ENCODE measurements at places on chromosomes 13 and 19. TPM values are rescaled to one million over a fixed set of nuclear protein-coding genes. Genes with fewer than 3 reads are reported as not detected.

The FOXO1 gene
- 51.5 TPM for polyA plus RNA-seq

The CRX gene
- not detected for polyA plus RNA-seq

The CACNG8 gene
- 0.13 TPM for polyA plus RNA-seq

The PCSK4 gene
- not detected for polyA plus RNA-seq

The ARHGAP33 gene
- polyA plus RNA-seq: 0.95 TPM

The ZIM2 gene
- polyA plus RNA-seq: 2.7 TPM

DNA sequence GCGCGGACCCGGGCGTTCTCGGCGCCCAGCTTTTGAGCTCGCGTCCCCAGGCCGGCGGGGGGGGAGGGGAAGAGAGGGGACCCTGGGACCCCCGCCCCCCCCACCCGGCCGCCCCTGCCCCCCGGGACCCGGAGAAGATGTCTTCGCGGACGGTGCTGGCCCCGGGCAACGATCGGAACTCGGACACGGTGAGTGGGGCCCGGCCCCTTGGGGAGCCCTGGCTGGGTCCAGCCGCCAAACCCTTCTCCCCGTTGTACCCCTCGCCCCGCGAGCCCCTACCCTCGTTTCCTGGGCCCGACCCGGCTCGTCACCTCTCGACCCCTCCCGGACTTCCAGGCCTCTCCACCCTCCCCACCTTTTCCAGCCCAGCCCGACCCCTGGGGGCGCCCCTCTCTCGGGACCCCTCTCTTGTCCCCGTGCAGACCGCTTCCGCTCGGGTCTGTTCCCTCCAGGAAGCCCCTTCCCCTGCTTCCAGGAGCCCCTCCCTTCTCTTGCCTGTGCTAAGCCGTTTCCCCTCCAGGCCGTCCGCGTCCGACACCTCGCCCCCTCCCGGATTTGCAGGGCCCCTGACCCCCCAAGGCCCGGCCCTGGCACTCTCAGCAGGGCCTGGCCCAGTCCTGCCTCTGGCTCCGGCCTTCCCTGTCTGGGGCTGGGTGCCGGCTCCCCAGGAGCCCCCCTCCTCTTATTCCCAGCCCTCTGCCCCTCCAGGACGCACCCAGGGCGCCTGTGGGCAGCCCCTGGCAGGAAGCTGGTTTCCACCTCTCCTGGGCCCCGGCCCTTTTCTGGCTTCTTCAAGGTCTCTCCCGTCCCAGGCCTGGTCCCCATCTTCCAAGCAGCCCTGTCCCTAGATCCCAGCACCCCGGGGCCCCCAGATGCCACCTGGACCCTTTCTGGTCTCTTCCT, 632 bp downstream of the MARK4 start:
- peak; percentile 28 for DNase-seq

DNA sequence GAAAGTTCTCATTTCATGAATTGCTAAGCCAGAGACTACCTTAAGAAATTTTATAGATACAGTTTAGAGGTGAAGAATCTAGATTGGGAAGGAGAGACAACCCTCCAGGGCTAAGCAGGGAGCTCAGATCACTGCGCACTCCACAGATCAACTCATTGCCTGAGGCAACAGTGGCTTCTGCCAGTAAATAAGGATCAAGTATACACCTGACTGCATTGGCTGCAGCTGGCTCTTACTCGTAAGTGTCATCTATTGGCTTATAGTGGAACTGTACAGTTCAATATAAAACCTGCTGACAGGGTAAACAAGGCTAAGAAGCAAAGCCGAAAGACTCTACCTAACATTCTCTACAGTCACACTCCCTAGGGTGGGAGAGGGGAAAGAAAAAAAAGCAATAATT, 18.0 kb upstream of the C1QTNF9B start:
- no peak for DNase-seq

GRCh38 chr13:111505175-111505777, 184.8 kb downstream of the TEX29 start:
- DNase-seq: no peak

GRCh38 chr13:97328222-97328790, 105.7 kb upstream of the RAP2A start:
- no peak for DNase-seq

DNA sequence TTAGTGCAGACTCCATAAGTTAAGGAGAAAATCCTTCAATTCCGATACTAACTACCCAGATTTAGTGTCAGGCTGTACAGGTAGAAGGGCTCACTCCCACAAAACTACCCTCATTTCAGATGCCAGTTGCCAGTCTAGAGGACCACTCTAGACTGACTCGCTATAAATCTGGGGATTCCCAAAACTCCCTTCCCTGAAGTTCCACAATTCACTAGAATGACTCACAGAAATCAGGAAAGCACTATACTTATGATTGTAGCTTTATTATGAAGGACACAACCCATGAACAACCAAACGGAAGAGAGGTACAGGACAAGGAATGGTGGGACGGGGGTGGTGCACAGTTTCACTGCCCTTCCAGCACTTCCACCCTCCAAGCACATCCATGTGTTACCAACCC, 321.2 kb downstream of the DIAPH3 start:
- no peak for DNase-seq

DNA sequence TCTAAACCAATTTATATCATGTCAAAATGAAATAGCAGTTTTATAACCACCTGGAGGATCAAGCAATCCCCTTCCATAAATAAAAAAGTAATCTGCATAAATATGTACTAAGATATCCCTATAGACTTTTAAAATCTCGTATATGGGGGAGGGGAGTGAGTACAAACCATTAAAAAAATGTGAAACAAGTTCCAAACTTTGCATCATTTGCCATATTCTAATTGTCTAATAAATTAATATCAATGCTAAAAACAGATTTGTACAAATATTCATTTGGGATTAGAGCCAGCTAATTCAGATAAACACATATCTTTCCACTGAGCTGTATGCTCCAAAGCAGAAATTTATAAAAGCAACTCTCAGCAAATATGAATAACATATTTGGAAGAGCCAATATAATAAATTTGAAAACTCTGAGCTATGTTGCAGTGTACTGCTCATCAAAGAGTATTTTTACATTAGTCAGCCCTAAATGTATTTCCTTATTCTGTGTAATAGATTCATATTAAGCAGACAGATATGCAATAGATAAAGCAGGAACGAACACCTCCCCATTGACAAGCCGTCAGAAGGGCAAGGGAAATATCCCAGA, 970.2 kb downstream of the EFNB2 start:
- no peak for DNase-seq

DNA sequence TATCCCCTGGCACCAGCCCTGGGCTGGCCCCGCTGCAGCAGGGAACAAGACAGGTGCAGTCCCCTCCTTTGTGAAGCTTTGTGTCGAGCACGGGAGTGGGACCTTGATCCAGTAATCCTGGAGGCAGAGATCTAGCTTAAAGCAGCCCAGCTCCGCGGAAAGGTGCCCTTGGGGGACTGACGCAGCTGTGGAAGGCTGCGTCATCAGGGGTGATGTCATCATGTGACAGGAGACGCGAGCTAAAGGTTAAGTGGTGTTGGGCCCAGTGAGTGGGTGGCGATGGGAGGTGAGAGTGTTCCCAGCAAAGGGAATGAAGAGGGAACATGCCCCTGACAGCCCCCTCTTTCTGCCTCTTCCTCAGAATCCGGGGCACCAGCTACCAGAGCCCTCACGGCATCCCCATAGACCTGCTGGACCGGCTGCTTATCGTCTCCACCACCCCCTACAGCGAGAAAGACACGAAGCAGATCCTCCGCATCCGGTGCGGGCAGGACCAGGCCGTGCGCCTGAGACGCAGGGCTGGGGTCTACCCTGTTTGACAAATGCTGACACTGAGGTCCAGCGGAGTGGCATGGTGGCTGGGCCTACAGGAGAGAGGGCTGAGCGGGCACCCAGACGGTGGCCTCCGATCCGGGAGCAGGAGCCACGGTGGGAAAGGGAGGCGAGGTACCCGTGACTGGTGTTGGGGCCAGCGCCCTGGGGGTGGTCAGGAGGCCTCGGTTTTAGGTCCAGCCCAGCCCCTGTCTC, 2.6 kb downstream of the LHB start:
- DNase-seq: no peak

DNA sequence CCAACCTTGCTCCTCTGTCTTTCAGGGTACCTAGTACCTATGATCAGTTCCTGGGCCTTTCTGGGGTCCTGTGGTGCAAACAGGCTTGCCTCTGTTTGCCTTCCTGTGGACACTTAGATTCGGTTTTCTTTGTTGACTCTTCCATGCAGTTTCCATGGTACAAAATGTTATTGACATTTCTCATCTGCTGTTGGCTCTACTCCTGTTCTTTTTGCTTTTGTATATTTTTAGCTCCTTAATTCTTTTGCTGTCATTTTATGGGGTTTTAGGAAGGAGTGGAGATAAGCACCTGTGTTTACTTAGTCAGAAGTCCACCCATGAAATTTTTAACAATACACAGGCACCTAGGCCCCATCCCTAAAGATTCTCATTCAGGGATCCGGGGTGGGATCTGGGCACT, 20.5 kb upstream of the CNMD start:
- DNase-seq: no peak

DNA sequence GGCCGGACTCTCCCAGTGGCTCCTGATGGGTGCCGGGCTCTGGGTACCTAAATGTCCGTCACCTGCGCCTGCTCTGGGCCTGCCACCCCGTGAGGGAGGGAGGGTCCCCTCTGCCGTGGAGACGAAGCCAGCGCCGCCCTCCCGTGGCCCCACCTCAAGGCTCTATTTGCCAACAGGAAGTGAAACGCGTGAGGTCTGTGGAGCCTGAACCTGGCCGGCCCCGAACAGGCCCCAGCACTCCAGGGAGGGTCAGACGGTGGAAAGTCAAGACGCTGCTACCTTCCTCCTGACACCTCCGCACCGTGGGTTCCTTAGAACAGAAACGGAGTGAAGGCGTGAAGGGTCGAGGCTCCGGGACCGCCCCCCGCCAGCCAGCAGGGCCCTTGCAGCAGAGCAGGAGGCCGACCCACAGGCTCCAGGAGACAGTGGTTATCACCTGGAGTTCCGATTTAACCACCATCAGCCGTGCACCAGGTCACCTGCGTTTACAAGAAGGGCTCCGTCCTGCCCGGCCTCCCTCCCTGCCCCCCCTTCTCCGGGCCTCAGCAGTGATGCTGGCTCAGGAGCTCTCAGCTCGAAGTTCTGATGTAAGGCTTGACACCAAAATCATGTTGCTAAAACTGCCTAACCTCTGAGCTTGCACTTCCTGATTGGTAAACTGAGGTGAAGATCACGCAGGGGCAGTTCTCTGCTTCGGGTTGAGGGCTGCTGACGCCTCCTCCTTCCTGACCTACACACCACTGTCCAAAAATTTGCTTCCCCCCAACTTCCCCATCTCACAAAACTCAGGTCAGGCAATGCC, 50.9 kb upstream of the C13orf46 start:
- DNase-seq: no peak

GRCh38 chr13:48715977-48716376, 62.2 kb downstream of the CYSLTR2 start:
- no peak for DNase-seq

DNA sequence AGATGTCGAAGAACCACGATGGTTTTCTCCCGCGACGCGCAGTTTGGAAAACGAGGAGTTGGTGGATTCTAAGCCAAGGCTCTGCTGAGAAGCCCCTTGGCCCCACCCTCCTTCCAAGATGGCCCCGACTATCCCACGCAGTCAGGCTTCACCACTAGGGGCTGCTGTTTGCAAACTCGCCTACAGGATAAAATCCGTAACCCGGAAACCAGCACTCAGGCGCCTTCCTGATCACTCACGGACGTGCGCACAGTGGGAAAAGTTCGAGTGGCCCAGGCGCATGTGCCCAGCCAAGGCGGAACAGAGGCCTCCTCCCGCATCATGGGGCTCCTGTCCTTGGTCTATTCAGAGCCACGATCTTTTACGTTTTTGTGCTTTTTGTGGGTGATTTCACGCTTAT, 19.2 kb upstream of the UQCR11 start:
- peak; percentile 60 for DNase-seq

GRCh38 chr13:51585696-51586095, 1.4 kb downstream of the WDFY2 start:
- DNase-seq: no peak

- no peak for DNase-seq
Measured at GRCh38 chr19:18663940-18664530, 19.4 kb upstream of the CRTC1 start.

GRCh38 chr19:10648360-10648759, 5.8 kb upstream of the ILF3 start:
- no peak for DNase-seq

DNA sequence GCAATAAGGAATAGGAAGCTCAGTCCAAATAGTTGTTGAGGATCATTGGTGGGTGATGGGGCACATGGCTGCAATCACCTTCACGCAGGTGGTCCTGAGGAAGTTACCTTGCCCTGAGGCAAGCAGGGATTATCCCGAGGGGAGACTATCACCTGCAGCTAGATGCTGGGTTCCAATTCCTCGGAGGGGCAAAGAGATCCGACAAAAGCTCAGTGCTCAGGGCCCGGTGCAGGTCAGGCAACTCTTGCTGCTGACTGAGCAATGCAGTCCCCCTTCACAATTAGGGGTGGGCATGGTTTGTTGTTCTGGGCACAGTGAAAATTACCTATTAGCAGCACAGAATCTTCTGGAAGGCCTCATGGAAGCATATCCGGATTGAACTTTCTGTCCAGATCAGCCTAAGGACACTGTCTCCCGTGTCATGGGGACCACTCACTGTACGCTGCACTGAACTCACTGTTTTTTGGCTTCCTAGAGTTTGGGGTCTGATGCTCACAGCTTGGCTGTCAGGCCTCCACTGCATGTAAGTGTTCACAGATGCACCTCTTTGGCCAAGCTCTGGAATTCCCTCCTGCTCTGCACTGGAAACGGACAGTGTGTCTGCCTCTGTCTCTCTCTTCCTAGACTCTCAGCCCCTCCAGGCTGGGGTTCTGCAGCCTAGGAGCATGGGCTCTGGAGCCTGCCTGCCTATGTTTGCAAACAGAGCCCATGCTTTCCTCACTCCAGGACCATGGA, 372.7 kb downstream of the ZNF536 start:
- DNase-seq: no peak

GRCh38 chr13:95716231-95716630, 39.3 kb downstream of the DNAJC3 start:
- no peak for DNase-seq

- no peak for DNase-seq
Measured at GRCh38 chr19:51251468-51251820, 564 bp downstream of the SIGLECL1 start.

GRCh38 chr13:73140801-73141200, 82.0 kb downstream of the KLF5 start:
- DNase-seq: no peak

- DNase-seq: peak; percentile 67
Measured at GRCh38 chr19:9323557-9323918, 441 bp upstream of the ZNF559 start.

DNA sequence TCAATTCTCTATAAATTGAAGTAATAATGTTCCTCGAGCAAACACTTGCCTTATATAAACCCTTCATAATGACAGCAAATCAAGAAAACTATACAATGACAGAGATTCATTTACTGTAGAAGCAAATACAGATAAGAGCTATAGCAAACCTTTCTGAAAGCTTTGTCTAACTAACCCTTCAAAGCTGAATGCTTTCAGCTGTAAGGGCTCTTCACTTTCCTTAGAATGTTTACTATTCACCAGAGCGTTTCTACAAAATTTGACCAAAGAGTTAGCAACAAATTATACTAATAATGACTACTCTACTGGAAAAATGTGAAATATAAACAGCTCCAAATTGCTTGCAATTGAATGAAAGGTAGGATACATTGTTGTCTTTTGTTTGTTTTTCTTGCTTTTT, 218.1 kb downstream of the SLITRK5 start:
- no peak for DNase-seq

GRCh38 chr19:38711726-38712153, 32.5 kb downstream of the CAPN12 start:
- DNase-seq: peak; percentile 55

- DNase-seq: peak; percentile 78
Measured at GRCh38 chr19:56637976-56638555, 4.9 kb upstream of the SMIM17 start.

All from ovary (tissue), 10 donors.